Pons (tissue), 1 donor: ENCODE measurements at places on chromosomes 2 and 18.
A peak's percentile ranks its signal among the peaks of the same experiment; 100 is the strongest.

GRCh38 chr18:78772360-78773302 lies 207.0 kb upstream of the SALL3 start:
- DNase-seq, result no peak

GRCh38 chr2:238696331-238696730 lies 151.6 kb upstream of the TWIST2 start:
- no peak for DNase-seq

GRCh38 chr2:41803361-41803760 lies 244.5 kb upstream of the PKDCC start:
- DNase-seq, result no peak

GRCh38 chr18:2154278-2154677 lies 417.0 kb downstream of the METTL4 start:
- DNase-seq, result no peak

GRCh38 chr2:85111819-85112281 lies 21.3 kb upstream of the TCF7L1 start:
- DNase-seq, result no peak

- no peak for DNase-seq
Measured at GRCh38 chr2:100630473-100630977, 67.7 kb downstream of the PDCL3 start.

DNA sequence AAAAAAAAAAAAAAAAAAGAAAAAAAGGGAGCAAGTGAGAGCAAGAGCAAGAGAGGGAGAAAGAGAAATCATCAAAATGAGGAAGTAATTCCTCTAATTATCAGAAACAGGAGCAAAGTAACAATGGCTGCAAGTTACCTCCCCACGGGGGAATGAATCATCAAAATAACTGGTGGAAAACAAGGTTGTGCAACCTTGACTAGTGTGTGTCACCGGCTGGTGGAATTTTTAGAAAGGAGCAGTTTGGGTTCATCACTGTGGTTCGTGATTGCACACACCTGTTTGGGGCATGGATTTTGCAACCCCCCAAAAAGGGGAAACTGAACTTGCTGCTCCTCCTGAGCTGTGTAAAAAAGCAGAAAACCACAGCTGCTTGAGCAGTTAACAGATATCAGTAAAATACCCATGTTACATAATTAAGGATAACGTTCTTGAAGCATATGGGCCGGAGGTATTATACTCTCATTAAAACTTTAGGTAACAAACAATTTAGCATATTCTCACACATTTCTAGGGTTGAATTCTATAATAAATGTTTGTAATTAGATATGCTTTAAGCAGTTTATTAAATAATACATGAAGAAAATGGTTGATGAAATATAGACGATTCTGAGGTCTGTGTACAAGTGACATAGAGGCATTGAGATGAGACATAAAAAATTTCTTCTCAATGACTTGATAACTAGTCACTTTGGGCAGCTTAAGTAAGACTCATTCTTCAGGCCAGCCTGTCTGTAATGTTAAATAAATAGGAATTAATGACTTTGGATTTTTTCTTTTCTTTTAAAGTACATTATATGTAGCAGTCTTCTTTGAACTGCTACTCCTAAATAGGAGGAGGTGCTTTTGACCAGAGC lies 184.2 kb upstream of the ZEB2 start:
- DNase-seq, result peak; percentile 37

DNA sequence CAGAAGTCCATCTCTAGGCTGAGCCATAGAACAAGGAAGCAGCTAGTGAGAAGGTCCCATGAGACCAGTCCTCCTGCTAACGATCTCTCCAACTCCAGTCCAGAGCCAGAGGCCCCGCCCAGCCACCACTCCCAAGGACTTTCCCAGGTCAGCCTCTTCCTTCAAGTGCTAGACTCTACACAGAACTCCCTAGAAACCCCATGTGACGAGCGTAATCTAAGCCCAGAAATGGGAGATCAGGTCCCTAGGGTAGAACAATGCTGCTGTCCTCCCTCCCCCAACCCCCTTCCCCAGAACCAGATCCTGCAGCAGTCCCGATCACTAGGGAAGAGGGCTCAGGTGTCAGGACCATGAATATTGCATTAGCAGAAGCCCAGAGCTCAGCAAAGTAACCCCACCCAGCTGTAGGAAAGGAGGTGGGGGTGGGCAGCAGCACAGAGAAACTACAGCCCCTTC lies 6.9 kb downstream of the DCTN1 start:
- no peak for DNase-seq

GRCh38 chr2:9287400-9288045 lies 80.9 kb downstream of the ASAP2 start:
- DNase-seq, result no peak

- no peak for DNase-seq
Measured at GRCh38 chr2:238418196-238418998, 8.3 kb upstream of the ASB1 start.

DNA sequence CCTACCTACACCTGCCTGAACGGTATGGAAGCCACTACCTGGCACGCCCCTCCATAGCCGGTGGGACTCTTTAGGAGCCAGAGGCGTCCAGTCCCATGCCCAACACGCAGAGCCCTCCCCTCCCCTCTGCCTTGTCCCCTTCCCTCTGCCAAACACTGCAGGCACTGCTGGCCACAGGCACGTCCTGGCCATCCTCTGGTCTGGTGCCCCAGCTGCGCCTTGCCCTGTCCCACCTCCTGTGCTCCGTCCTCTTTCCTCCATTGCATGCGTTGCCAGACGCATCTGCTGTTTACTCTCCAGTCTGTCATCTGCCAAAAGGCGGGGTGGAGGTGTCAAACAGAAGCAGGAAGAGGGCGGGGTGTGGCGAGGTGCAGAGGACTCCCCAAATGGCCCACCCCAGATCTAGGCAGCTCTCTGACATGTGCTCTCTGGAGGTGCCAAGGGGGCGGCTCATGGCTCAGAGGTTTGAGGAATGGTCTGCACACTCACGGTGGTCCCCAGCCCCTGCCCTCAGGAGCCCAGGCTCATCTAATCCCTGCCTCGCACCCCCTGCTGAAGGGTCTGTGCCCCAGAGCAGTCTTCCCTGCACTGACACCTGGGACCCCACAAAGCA lies 45.1 kb downstream of the HS6ST1 start:
- no peak for DNase-seq

DNA sequence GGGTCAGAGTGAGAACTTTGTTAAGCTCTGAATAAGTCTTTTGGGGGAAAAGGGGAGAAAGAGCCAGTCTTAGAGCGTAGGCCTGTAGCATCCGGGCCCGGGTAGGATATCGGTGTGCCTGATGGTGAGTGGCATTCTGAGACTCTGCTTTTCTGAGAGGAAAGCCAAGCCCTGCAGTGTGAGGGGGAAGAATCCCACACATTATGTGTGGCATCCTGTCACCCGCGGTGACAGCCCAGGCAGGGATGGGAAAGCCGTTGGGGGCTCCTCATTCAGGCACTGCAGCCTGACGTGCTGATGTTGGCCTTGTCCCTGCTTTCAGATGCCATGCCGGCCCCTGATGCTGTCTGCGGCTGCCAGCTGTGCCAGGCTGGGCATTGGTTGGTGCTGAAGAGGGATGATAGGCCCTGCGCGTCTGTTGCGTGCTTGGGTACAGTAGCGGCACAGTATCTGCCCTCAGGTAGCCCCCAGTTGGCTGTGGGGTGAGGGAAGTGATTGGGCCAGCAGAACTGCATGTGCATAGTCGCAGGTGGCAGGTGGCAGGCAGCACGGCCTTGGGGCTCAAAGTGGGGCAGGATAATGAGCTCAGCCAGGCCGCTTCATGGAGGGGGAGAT lies 37.6 kb downstream of the GLI2 start:
- DNase-seq, result no peak

- DNase-seq, result no peak
Measured at GRCh38 chr2:104572834-104573233, 281.1 kb upstream of the POU3F3 start.

DNA sequence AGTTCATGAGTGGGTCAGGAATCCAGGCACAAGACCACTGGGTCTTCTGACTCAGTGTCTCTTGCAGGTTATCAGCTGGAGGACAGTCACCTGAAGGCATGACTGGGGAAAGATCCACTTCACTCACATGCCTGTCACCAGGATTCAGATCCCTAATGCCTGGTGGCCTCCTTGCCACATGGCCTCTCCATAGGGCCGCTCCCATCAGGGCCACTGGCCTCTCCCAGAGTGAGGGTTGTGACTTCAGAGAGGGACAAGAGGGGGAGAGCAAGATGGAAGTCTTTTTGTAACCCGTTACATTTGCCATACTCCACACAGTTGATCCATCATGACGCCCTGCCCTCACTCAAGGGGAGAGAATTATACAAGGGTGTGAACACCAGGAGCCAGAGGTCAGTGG lies 13.0 kb upstream of the OTOS start:
- DNase-seq, result no peak

DNA sequence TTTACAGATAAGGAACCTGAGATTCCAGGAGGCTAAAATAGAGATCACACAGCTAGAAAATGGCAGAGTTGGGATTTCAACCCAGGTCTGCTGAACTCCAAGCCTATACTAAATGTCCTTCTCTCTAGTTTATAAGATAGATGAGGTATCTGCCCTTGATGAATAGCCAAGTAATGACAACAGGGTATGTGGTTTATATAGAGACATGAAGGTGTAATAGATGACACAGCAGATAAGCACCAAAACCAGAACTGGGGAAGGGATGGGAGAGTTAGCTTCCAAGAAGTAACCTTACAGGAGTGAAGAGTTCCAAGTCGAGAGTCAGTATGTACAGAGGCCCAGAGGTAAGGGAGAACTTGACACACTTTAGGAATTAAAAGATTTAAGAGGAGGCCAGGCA lies 104.7 kb upstream of the UBXN4 start:
- DNase-seq, result no peak
